Caco-2 (cell line): ENCODE measurements at places on chromosomes 13 and 19. TPM values are rescaled to one million over a fixed set of nuclear protein-coding genes. Genes with fewer than 3 reads are reported as not detected.

GRCh38 chr13:32905864-32906180 lies 110.4 kb upstream of the KL start:
- no peak overlapping the region for H3K4me3 ChIP-seq
- no peaks in the 10 kb centered on the region for H3K27me3 ChIP-seq
- peaks cover 9% of the 10 kb centered on the region; the same call in 1 of the 2 replicates for H3K4me1 ChIP-seq

DNA sequence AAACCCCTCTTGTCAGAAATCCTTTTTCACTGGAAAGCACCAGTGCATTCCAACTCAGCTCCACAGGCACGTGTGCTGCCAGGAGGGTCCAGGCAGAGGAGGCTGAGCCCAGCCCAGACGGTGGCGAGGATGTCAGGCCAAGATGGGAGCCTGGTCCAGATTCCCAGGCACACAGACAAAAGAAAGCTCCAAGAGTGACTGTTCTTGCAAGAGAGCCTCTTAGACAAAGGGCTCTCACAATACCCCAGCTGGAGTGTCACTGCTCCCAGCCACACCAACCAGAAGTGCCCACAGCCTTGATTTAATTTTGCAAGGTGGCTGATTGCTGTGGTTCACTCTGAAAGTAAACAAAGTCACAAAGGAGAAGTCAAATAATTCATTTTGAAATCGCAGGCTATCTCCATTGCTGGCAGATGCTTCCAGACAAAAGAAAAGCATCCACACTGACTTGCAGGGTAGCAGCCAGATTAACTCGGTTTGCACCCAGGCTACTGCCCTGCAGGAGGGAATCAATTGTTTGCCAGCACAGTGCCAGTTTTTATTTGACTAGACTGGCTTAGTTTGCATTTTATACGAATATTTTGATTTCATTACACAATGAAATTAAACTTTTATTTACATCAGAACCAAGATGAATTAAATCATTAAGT lies 95.1 kb downstream of the RAB20 start:
- no peak overlapping the region for H3K27ac ChIP-seq
- no peak for DNase-seq
- H3K36me3 ChIP-seq, result no peaks in the 10 kb centered on the region
- no peaks in the 10 kb centered on the region for H3K27me3 ChIP-seq
- H3K4me1 ChIP-seq, result no peaks in the 10 kb centered on the region
- no peak overlapping the region for H3K4me3 ChIP-seq

DNA sequence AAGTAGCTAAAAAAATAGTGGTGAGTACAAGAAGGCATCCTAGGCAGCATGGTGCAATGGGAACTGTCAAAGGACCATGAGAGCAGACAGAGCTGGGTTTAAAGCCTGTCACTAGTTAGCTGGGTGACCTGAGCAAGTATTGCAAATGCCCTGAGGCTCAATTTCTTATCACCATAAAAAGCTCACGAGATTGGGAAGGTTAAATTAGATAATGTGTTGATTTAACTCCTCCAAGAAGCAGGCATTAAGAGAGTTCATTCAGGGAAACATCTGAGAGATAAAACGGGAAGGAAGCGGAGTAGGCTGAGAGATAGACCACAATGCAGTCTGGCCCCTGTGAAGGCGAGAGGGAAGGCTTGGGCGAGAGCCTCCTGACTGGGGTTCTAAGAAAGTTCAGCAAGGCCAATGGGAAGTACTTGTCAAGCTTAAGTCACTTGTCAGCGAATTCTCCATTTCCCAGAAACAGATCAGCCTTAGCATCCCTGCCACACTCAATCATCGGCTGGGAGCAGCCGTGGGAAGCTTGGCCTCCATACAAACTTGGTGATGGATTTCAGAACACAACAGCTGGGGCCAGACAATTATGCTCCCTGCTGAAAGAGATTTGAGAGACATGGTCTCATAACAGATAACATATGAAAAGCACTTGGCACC lies 105.5 kb downstream of the POU4F1 start:
- no peak for DNase-seq
- no peaks in the 10 kb centered on the region for H3K4me1 ChIP-seq
- no peak overlapping the region for H3K27ac ChIP-seq
- no peak overlapping the region for H3K4me3 ChIP-seq
- H3K36me3 ChIP-seq, result no peaks in the 10 kb centered on the region
- no peaks in the 10 kb centered on the region; the same call in 1 of the 2 replicates for H3K27me3 ChIP-seq

- H3K4me3 ChIP-seq, result no peak overlapping the region
- H3K27ac ChIP-seq, result no peak overlapping the region
- no peaks in the 10 kb centered on the region for H3K4me1 ChIP-seq
- H3K36me3 ChIP-seq, result no peaks in the 10 kb centered on the region
These were observed 22.8 kb upstream of the RNF17 start for GRCh38 chr13:24741016-24741662.

- H3K4me1 ChIP-seq, result no peaks in the 10 kb centered on the region
- H3K4me3 ChIP-seq, result no peak overlapping the region
- no peak for DNase-seq
These were observed 390.5 kb upstream of the PCDH9 start for GRCh38 chr13:67620665-67621064.

DNA sequence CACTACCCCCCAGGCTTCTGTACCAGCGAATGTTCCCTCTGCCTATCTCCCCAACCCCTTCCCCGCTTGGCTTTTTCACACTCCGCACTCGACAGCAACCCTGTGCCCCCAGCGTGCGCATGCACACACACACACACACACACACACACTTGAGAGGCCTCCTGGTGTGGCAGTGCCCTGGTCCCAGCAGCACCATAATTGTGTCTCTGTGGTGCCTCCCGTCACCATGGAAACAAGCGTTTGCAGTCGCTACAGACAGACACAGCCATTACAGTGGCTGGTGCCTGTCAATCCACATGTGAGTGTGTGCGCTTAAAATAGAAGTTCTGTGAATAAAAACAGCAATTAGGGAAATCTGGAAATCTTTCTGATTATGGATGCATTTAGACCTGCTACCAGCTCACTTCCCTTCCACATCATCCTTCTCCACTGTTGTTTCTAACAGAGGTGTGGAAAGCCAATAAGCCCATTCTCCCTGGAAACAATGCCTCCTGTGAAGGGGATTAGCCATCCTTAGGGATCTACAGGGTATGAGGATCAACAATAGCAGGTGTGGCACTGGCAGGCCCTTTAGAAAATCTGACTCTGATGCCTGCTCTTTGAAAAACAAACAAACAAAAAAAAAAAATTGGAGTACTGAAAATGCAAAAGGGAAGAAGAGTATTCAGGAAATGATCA lies 146.3 kb downstream of the DCLK1 start:
- no peaks in the 10 kb centered on the region for H3K27me3 ChIP-seq
- H3K4me1 ChIP-seq, result no peaks in the 10 kb centered on the region
- no peak for DNase-seq
- H3K4me3 ChIP-seq, result no peak overlapping the region
- no peak overlapping the region for H3K27ac ChIP-seq

- no peaks in the 10 kb centered on the region for H3K27me3 ChIP-seq
- H3K36me3 ChIP-seq, result no peaks in the 10 kb centered on the region
- DNase-seq, result no peak
- no peak overlapping the region for H3K4me3 ChIP-seq
- no peaks in the 10 kb centered on the region for H3K4me1 ChIP-seq
These were observed 449.3 kb downstream of the PCDH17 start for GRCh38 chr13:58080806-58081205.

GRCh38 chr19:19514215-19514657 lies 1.1 kb downstream of the TSSK6 start:
- peak overlapping the region; percentile 42 for H3K27ac ChIP-seq
- no peak overlapping the region for H3K4me3 ChIP-seq
- no peaks in the 10 kb centered on the region for H3K4me1 ChIP-seq
- no peaks in the 10 kb centered on the region for H3K27me3 ChIP-seq
- no peaks in the 10 kb centered on the region for H3K36me3 ChIP-seq

DNA sequence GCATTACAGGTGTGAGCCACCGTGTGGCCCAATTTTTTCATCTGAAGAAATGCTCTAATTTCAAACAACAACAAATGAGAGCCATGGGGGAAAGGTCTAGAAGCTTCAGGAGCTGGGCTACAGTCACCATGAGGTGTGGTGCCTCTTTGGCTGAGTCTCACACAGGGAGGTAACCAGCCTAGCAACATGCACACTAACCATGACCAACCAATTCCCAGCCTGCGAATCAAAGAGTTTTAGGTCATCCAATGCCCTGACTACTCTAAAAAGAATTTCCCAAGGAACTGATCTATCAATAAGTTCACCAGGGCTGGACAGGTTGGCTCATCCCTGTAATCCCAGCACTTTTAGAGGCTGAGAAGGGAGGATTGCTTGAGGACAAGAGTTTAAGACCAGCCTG lies 29.9 kb downstream of the PBX4 start:
- no peaks in the 10 kb centered on the region for H3K27me3 ChIP-seq
- no peak overlapping the region for H3K4me3 ChIP-seq
- peaks cover 5% of the 10 kb centered on the region; the same call in 1 of the 2 replicates for H3K4me1 ChIP-seq
- no peak overlapping the region for H3K27ac ChIP-seq
- H3K36me3 ChIP-seq, result no peaks in the 10 kb centered on the region

DNA sequence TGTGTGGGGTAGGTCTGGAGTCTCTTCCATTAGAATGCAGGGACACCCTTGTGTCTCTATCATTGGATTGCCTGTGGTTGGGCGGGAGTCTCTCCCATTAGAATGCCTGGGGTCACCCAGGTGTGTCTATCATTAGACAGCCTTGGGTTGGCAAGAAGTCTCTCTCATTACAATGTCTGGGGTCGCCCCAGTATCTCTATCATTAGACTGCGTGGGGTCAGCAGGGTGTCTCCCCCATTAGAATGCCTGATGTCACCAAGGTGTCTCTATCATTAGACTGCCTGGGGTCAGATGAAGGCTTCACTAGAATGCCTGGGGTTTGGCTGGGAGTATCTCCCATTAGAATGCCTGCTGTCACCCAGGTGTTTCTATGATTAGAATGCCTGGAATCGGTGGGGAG lies 1539.0 kb downstream of the UQCRFS1 start:
- 0 out of 2 replicates have a peak, but pooled peaks cover 7% of the 10 kb centered on the region for H3K4me1 ChIP-seq
- H3K27me3 ChIP-seq, result no peaks in the 10 kb centered on the region
- no peaks in the 10 kb centered on the region for H3K36me3 ChIP-seq

DNA sequence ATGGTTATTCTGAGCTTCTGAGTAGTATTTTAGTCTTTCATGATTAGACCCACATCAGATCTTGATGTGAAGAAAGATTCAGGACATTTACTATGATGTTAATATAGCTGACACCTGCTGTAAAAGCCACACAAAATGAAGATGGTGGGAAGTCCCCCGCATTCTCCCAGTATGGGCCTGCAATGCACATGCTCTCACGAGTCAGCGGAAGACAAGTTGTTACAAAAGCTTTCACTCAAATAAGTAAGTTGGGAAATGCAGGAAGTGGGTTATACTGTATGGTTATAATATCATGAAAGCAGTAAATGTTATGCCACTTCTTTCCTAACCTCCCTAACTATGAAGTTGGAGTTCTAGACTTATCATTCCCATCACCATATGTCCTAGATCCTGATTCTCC lies 171.9 kb downstream of the KLF5 start:
- H3K27ac ChIP-seq, result no peak overlapping the region
- H3K4me3 ChIP-seq, result no peak overlapping the region
- H3K36me3 ChIP-seq, result no peaks in the 10 kb centered on the region
- peaks cover 5% of the 10 kb centered on the region; the same call in 1 of the 2 replicates for H3K4me1 ChIP-seq
- DNase-seq, result no peak

- no peak for DNase-seq
- no peaks in the 10 kb centered on the region; the same call in none of the 2 replicates for H3K36me3 ChIP-seq
- peaks cover 40% of the 10 kb centered on the region for H3K4me1 ChIP-seq
- no peak overlapping the region for H3K4me3 ChIP-seq
- no peaks in the 10 kb centered on the region for H3K27me3 ChIP-seq
These were observed 46.1 kb downstream of the LATS2 start for GRCh38 chr13:21015284-21015683.

- no peaks in the 10 kb centered on the region for H3K36me3 ChIP-seq
- no peaks in the 10 kb centered on the region for H3K4me1 ChIP-seq
- DNase-seq, result no peak
- H3K27me3 ChIP-seq, result no peaks in the 10 kb centered on the region
- H3K4me3 ChIP-seq, result no peak overlapping the region
These were observed 23.2 kb downstream of the PDX1 start for GRCh38 chr13:27942972-27943371.

DNA sequence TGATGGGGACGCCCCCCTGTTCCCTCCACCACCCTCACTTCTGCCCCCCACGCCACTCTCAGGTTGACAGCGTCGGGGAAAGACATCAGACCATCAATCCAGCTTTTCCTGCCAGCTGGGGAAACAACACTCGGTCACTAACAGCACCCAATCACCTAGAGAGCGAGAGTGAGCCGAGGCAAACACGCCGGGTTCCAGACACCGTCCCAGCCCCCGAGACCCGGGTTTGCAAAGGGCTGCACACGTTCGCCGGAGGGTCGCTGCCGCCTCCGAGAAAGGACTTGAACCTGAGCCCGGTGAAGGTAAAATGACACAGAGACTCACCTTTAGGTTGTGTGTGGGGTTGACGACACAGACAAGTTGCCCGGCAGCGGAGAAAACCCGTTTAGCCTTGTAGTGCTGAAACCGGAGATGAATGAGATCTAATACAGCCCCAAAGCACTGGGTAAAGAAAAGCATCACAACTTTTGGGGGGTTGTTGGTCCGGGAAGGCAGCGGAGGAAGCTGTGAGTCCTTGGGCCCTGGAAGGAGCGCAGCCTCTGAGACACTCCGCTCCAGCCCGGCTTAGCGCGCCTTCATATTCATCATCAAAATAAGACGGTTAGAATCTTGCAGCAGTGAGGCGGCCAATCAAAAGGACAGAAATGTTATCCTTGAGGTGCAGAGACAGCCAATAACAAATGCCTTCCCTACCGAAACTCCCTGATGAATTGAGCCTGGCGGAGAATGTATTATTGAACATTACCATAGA lies at the start of gene SIAH3:
Gene SIAH3 (minus strand): TSS at position 583 of the 751 bp plus-strand sequence. CDS start 124 bp downstream, at position 459.
- no peaks in the 10 kb centered on the region for H3K4me1 ChIP-seq
- no peaks in the 10 kb centered on the region for H3K27me3 ChIP-seq
- no peaks in the 10 kb centered on the region for H3K36me3 ChIP-seq
- no peak for DNase-seq

GRCh38 chr19:58466760-58467589 lies at the start of gene ZNF324:
Gene ZNF324 (plus strand): TSS chr19:58467080. CDS start chr19:58469186, 2,106 bp downstream.
- DNase-seq, result peak; percentile 99
- H3K27ac ChIP-seq, result peak within 1 kb of the TSS; percentile 60
- H3K36me3 ChIP-seq, result no peaks in the 10 kb centered on the region; the same call in 1 of the 2 replicates
- H3K27me3 ChIP-seq, result no peaks in the 10 kb centered on the region
- peak within 1 kb of the TSS; percentile 97 for H3K4me3 ChIP-seq

GRCh38 chr19:29502581-29502850 lies 23.3 kb upstream of the VSTM2B start:
- DNase-seq, result no peak
- H3K4me1 ChIP-seq, result no peaks in the 10 kb centered on the region
- no peak overlapping the region for H3K4me3 ChIP-seq
- no peaks in the 10 kb centered on the region for H3K36me3 ChIP-seq
- H3K27ac ChIP-seq, result no peak overlapping the region
- no peaks in the 10 kb centered on the region for H3K27me3 ChIP-seq

GRCh38 chr13:83215627-83216026 lies 666.6 kb downstream of the SLITRK1 start:
- H3K36me3 ChIP-seq, result no peaks in the 10 kb centered on the region
- H3K4me1 ChIP-seq, result no peaks in the 10 kb centered on the region
- no peak overlapping the region for H3K4me3 ChIP-seq
- no peak overlapping the region for H3K27ac ChIP-seq

Gene NXNL1
- total RNA-seq, result not detected in 2 replicates

Gene PDCD2L
- total RNA-seq, result 33.2 and 40.2 TPM in 2 replicates

Gene NFKBIB
- 43.9 and 52.6 TPM in 2 replicates for total RNA-seq

Gene PTBP1
- 510 and 522 TPM in 2 replicates for total RNA-seq

Gene MYBPC2
- 0.91 and 1.6 TPM in 2 replicates for total RNA-seq

Gene ZNF613
- 1.3 and 2.2 TPM in 2 replicates for total RNA-seq

Gene ZNF283
- total RNA-seq, result 12.0 and 14.7 TPM in 2 replicates
